Kidney tubule cell (primary cell): ENCODE measurements at places on chromosomes 2 and 18.
A peak's percentile ranks its signal among the peaks of the same experiment; 100 is the strongest.

GRCh38 chr2:72750466-72750865 is 75.4 kb downstream of the EXOC6B start:
- no peak for DNase-seq

GRCh38 chr2:156110890-156111289 is 221.6 kb downstream of the NR4A2 start:
- DNase-seq: no peak

DNA sequence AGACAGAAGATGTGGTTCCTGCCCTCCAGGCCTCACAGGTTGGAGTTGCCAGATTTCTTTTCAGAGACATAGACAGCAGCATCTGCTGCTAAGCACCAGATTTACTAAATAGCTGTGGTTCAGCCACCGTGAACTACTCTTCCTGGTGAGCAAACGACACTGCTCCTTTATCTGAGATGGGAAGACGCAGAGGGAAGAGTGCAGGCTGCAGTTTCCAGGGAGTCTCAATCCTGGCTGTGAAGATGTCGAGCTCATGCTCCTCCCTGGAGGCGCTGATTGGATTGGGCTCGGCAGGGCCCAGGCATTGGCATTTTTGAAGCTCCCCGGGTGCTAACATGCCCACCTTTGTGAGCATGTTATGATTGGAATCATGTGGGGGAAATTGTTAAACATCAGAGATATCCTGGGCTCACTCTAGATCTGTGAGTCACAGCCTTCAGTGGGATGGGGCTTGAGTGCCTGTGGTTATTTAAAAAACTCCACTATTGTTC is 314.8 kb downstream of the TSN start:
- DNase-seq: peak; percentile 44

- DNase-seq: peak; percentile 42
These were observed 1544.4 kb downstream of the LRP1B start for GRCh38 chr2:140586379-140586778.

GRCh38 chr2:129882476-129882875 is 97.0 kb upstream of the RAB6C start:
- DNase-seq: no peak

DNA sequence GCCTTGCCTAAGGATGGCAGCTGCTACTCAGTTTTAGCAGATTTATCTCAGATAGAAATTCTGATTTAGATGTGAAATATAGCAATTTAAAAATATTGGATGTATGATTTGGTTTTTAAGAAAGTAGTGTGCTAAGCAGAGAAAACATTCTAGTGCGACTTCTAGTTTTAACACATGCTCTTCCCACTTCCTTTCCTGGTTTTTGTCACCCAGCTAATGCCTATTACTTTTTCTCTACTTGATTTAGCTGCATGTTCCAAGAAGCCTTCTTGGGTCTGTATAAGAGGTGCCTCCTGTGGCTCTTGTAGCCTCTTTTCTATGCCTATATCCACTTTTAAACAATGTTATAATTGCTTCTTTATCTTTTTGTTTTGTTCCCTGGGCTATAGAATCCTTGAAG is 53.0 kb downstream of the GPD2 start:
- no peak for DNase-seq

DNA sequence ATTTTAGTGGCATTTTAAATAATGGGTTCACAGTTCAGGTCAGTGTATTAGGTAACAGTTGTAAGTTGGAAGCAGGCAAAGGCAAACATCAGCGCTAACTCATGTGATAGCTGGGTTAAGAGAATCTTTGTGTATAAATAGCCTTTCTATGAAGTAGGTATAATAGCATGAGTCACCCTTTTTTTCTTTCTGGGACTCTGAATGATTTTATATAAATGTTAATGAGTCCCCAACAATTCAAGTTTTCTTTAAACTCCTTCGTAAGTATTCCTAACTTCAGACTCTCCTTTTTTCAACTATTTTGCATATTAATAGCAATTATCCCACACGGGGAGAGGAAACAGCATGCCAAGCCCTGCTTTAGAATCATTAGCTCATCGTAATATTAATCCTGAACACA is 384.3 kb downstream of the PIK3C3 start:
- peak; percentile 67 for DNase-seq

DNA sequence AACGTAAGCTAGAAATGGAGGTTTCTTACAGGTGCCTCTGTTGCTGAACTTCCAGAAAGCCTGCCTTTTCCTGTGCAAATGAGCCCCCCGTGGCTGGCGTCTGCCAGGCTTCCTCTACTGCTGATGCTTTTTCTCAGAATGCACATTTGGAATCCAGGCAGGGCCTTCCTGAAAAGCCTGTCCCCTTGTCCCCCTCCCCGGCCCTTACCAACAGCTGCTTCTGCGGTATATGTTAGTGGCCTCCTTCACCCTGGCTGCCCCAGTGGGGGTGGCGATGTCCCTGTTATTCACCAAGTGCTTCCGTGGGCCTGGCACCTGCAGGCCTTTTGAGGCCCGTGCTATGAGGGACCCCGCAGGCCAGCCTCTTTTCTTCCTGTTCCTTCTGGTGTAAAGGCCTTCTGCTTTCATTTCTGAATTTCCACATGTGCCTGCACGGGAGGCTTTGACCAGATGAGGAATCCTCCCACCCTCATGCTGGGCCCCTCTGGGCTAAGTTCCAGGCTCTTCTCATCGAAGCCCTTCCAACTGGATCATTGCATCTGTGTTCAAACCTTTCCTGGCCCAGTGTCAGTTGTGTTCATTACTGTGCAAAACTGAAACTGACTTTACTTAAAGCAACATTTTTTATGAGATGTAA is 10.4 kb downstream of the CNDP2 start:
- no peak for DNase-seq
